Tongue (tissue), 3 donors: ENCODE measurements at places on chromosomes 5 and 9. TPM values are rescaled to one million over a fixed set of nuclear protein-coding genes. Genes with fewer than 3 reads are reported as not detected.
A peak's percentile ranks its signal among the peaks of the same experiment; 100 is the strongest.

CER1 gene
- not detected for total RNA-seq

SH3GL2 gene
- total RNA-seq: 0.21 TPM

SFXN1 gene
- total RNA-seq: 38.5 TPM

RASGRF2 gene
- 3.8 TPM for total RNA-seq

DNA sequence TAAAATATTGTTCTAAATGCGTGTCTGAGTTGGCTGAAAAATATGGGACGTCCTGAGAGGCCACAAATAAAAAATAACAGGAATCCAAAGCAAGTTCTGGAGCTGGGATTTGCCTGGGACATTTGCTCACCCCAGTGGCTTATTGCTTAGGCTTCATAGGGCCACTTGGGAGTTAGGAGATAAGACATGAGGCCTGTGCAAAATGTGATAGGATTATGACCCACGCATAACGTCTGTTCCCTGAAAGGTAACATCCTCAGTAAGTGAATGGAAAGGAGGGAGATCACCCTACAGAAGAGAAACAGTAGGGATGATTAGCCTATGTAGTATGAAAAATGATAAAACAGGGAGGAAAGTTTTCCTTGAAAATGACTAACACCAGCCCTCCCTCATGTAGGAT lies 269.4 kb downstream of the EPB41L4A start:
- no peak for DNase-seq

DNA sequence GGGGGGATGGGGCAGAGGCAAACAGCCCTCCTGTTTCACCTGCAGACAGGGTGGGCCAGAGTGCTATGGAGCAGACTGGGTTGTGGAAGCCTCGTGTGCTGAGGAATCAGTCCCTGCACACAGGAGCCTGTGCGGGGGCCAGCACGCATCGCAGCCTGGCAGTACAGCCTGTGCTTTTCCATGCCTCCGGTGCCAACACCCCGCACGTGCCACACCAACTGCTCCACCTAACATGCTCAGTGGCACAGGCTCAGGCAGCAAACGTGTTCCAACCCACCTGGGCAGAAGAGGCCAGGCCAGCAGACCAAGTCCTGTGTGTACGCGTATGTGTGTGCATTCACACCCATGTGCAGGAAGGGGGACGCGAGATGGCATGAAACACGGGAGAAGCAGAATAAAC lies 37.4 kb upstream of the FBXW11 start:
- DNase-seq: peak; percentile 16

DNA sequence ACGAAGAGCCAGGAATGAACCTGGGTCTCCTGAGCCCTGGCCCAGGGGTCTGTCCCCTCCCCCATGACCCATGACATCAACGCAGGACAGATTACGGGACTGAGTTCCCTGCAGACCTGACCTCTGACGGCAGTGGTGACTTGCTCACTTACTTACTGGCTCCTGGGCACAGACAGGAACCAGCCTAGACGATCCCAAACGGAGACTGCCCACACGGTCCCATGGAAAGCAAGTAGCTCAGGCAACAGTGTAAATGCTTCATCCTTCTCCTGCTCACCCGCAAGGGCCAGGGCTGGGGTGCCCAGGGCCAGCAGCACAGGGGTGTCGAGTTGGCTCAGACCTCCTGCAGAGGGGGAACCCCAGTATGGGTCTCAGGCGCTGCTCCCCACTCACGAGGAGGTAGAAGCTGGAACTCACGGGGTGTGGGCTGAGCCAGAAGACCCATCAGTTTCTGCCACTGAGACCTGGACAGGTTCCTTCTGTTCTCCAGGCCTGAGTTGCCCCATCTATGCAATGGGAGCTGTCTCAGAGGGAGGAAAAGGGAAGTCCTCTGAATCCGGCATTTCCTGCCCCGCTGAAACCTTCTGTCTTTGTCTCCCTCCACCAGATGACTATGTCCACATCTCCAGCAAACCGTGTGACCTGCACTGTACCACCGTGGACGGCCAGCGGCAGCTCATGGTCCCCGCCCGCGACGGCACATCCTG lies 5.6 kb downstream of the ADAMTSL2 start:
- DNase-seq: no peak

GRCh38 chr9:92808726-92809451 lies 44.3 kb upstream of the BICD2 start:
- DNase-seq: peak; percentile 81
